Right cardiac atrium (tissue), 5 donors: ENCODE measurements at places on chromosomes 11 and 22. TPM values are rescaled to one million over a fixed set of nuclear protein-coding genes. Genes with fewer than 3 reads are reported as not detected.

Gene NXPE1
- total RNA-seq: not detected

- DNase-seq: no peak
Measured at GRCh38 chr11:13271060-13271693, 6.4 kb upstream of the BMAL1 start.

GRCh38 chr11:67470337-67471002 lies 1.4 kb upstream of the TMEM134 start:
- DNase-seq: peak; percentile 2

Gene ASRGL1
- total RNA-seq: 8.1 TPM

DNA sequence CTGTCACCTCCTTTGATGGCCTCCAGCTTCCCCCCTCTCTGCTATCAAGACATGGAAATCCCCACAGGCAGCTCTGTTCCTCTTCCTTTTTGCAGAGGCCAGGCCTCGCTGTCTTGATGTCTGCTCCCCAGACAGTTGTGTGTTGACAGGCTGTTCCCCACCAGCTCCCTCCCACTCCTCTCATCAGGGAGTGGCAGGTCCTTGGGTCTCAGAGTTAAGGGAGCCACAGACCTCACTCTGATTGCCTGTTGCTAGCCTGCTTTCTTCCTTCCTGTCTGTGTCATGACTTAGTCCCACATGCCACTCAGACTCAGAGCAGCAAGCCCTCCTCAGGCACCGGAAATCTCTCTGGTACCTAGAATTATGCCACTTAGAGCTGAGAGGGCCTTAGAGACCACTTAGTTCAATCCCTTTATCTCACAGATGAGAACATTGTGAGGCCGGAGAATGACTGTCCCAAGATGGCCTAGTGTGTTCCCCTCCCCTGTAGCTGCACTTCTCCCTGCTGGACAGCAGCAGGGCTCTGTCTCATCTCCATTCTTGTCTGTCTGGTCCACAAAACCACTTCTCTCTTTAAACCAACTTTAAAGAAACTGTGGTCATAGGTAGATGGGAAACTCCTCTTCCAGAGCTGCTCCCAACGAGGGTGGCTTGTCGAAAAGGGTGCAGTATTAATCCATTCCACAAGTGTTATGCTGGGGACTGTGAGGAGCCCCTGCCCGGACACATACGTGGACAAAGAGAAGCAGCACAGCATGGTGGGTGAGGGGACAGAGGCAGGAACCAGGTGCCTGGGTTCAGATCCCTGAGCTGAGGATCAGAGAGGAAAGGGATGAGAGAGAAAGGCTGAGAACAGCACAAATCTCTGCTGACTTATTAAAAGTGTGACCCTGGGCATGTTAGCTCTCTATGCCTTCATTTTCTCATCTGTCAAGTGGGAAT lies 4.2 kb downstream of the AMPD3 start:
- no peak for DNase-seq

Gene GUCY1A2
- 9.0 TPM for total RNA-seq

DNA sequence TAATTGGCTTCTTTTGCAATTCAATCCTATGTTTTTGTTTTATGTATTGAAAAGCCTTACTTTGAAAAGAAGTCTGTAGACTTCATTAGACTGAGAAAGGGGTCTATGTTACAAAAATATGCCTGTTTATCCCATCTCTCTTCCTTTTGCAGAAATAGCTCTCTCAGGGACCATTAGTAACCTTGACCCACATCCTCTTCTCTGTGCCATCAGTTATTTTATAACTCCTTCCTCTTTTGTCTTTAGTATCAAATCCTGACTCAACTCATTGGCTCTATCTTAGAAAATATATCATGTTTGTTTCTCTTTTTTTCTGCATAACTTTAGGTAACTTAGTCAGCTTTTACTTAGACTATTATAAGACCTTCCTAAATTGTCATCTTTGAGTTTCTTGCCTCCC lies 20.3 kb downstream of the ZC3H12C start:
- DNase-seq: no peak

Gene MYBPC3
- 953 TPM for total RNA-seq

DNA sequence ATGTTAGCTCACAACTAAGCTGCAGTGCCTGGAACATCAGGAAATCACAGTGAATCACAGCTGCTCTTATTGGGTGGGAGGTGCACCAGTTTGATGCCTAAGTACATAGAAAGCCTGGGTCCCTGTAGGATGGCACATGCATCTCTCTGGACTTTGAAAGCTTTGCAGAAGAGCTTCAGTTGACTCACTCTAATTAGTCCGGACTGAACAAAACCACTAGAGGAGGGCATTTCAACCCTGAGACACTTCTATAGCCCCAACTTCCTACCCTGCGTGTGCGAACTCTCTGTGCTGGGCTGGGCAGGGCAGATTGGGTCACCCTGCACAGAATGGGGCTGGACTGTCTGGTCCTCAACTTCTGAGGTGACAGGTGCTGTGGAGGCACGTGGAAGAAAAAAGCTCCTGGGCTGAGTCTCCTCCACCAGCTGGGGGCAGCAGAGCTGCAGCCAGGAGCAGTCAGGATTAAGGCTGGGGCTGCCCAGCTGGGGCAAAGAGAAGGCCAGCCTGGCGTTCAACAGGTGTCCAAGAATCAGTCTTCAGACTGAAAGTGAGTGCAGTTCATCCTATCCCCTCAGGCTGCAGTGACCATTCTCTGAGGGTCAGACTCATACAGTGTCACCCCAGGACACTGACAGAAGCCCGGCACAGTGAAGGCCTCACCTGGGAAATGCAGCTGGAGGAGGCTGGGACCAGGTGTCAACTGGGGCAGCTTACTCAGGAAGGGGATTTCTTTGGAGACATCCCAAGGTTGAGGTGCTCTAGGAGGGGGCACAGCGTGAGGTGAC lies 22.1 kb downstream of the GGTLC2 start:
- DNase-seq: no peak

- no peak for DNase-seq
Measured at GRCh38 chr22:49656291-49656851, 171.3 kb downstream of the BRD1 start.
